ENCODE measurements at places on chromosomes 11 and 22. TPM values are rescaled to one million over a fixed set of nuclear protein-coding genes. Genes with fewer than 3 reads are reported as not detected.
A peak's percentile ranks its signal among the peaks of the same experiment; 100 is the strongest.

- no peaks in the 10 kb centered on the region for H3K27me3 ChIP-seq
- no peaks in the 10 kb centered on the region for H3K36me3 ChIP-seq
- H3K4me3 ChIP-seq: no peak overlapping the region
These were observed 37.3 kb upstream of the TEAD1 start for GRCh38 chr11:12636871-12637410.

DNA sequence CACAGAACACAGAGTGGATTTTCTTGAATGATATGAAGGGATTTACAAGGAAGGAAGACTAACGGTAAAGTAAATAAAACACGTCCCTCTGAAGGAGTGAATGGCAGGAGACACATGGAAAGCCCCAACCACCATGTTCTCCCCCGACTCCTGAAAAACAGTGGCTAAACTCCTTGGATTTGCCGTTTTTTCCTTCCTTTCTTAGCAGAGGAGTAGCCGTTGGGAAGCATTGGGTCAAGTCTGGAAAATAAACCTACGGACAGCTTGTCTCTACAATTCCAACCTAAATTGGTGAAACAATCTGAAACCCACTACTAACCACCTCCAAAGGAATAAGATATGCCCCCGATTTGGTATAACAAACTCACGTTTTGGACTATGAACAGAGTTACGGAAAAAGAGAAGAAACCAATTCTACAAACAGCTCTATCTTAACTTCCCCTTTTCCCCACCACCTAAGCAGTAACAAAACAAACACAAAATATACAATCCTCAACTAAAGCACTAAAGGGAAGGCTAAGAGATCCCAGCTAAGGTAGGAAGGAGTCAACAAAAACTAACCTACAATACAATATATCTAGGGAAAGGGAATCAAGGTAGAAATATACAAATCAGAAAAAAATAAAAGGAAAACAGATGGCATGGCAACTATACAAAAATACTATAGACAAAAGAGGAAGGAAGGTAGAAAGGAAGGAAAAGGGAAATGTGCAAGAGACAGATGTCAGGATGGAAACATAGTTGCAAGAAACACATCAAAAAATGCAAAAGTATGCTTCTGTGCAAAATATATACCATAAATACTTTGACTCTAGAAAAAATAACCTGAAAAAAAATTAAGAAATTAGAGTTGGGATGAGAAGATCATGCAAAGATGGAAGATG is 43.8 kb upstream of the LYVE1 start:
- H3K27me3 ChIP-seq: no peaks in the 10 kb centered on the region
- H3K27ac ChIP-seq: no peak overlapping the region
- H3K4me3 ChIP-seq: no peak overlapping the region
- H3K4me1 ChIP-seq: no peaks in the 10 kb centered on the region
- no peaks in the 10 kb centered on the region for H3K36me3 ChIP-seq
- DNase-seq: no peak

DNA sequence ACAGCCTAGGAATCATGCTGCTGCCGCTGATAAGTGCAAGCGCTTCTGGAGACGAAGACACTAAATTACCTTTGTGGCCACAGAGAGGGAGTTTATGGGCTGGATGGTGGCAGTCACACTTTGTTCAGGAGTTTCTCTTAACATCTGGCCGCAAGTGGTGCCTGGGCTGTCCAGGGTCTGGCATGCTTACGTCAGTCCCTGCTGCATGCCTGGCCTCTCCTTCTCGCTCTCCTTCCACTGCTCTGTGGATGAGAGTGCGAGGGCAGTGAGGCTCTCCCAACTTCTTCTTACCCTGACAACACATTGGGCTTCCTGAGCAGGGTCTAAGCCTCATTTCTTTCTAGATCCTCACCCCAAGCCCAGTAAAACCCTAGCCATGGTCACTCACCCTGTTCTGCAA is 160.7 kb upstream of the SEZ6L start:
- no peak overlapping the region for H3K27ac ChIP-seq
- DNase-seq: no peak
- H3K36me3 ChIP-seq: no peaks in the 10 kb centered on the region
- H3K4me3 ChIP-seq: no peak overlapping the region
- H3K4me1 ChIP-seq: peaks cover 5% of the 10 kb centered on the region
- H3K27me3 ChIP-seq: peaks cover 6% of the 10 kb centered on the region

The SHISAL1 gene
- total RNA-seq: 5.7 TPM

GRCh38 chr11:74937696-74938475 is 11.0 kb downstream of the XRRA1 start:
- H3K36me3 ChIP-seq: no peaks in the 10 kb centered on the region
- H3K27ac ChIP-seq: no peak overlapping the region
- no peak for DNase-seq
- H3K4me3 ChIP-seq: no peak overlapping the region
- H3K27me3 ChIP-seq: no peaks in the 10 kb centered on the region
- H3K4me1 ChIP-seq: no peaks in the 10 kb centered on the region

The TTC36 gene
- not detected for total RNA-seq

The GLYAT gene
- total RNA-seq: not detected

The CDC42EP2 gene
- 0.87 TPM for total RNA-seq

The CLMP gene
- 5.7 TPM for total RNA-seq

The OR5AP2 gene
- not detected for total RNA-seq

The CD82 gene
- total RNA-seq: 16.2 TPM

The TOP3B gene
- total RNA-seq: 53.9 TPM

The ELF5 gene
- total RNA-seq: not detected

DNA sequence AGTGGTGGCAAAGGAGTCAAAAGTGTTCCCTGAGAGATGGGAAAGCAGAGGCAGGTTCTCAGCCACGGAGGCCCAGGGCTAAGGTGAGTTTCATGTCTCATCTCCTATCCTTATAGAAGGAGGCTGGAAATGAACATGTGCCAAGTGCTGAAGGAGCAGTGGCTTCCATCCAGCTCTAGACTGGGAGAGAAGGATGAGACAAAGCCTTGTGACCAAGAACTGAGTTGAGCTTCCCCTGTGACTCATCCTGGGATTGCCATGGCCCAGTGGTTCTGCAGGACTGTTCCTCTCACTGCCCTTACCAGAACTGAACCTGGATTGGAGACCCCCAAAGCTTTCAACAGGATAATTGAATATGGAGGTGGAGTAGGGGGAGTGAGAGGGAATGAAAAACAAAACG is 16.7 kb upstream of the OR9Q1 start:
- H3K4me1 ChIP-seq: peaks cover 8% of the 10 kb centered on the region
- H3K36me3 ChIP-seq: no peaks in the 10 kb centered on the region
- H3K27me3 ChIP-seq: no peaks in the 10 kb centered on the region
- no peak overlapping the region for H3K27ac ChIP-seq

DNA sequence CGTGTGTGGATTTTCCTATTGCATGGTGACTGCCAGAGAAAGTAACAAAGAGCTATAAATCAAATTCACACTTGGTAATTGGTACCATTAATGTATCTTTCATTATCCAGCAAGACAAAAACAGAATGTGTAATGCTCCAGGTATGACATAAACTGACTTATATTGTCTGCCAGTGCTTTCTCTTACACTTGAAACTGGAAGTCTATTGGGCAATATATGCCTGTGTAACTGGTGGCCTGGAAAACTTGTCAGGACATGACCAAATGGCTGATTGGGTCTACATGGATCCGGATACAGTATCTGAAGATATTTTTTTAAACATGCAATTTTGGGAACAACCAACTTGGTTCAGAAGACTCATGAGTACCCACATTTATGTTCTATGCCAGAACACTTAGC is 174.6 kb upstream of the ARHGAP42 start:
- no peaks in the 10 kb centered on the region for H3K36me3 ChIP-seq
- H3K27me3 ChIP-seq: no peaks in the 10 kb centered on the region
- H3K4me1 ChIP-seq: no peaks in the 10 kb centered on the region
- no peak overlapping the region for H3K4me3 ChIP-seq

The OR52E8 gene
- total RNA-seq: not detected

DNA sequence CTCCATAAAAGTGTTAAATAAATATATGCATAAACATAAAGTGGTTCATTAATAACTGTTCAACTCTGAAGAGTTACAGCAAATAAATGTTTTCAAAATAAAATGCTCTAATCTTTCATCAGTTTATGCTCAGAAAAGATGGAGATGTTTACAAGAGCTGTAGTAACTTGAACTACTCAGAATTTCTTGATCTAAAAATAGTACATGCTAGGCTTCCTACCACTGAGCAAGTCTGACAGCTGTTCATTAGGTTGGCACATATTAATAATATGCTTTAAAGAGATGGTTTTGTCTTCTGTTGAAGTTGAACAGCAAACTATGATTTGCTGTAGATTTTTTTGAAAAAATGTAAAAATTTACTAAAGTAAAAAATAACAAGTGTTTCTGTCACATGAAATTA is 10.8 kb upstream of the SLN start:
- DNase-seq: no peak
- H3K27ac ChIP-seq: no peak overlapping the region
- no peak overlapping the region for H3K4me3 ChIP-seq
- no peaks in the 10 kb centered on the region for H3K4me1 ChIP-seq
- peaks cover 9% of the 10 kb centered on the region for H3K27me3 ChIP-seq

DNA sequence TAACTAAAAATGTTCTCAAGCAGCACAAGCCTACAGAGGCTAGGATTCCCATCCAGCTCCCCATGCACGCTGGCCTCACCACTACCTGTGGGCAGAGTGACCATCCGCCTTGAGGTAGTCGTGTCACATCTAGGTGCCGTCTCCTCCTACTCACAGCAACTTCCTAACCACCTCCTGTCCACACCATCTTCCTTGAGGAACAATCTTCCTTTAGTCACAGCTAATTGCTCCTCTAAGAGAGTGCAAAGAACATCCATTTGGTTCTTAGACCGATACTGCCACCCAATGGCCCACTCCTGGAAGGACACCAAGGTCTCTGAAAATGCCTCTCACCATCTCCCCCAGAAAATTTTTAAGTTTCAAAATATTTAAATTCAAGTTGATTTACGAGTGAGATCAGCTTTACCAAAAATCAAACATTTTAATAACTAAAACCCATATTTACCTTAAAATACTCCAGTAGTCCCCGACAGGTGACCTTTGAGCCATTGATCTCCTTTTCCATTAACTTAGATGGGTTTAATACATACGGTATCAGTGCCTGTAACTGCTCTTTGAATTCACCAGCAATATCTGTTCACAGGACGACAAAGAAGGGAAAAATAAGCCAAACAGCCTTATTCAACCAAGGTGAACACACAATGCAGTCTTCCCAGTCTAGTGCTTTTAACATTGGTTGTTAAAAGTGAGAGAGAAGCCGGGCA is 21.7 kb upstream of the PLAAT3 start:
- DNase-seq: peak; percentile 83
- no peak overlapping the region for H3K27ac ChIP-seq
- peaks cover 2% of the 10 kb centered on the region for H3K36me3 ChIP-seq
- H3K4me1 ChIP-seq: no peaks in the 10 kb centered on the region
- H3K4me3 ChIP-seq: no peak overlapping the region

The ELMOD1 gene
- total RNA-seq: not detected

- no peak overlapping the region for H3K4me3 ChIP-seq
- H3K27ac ChIP-seq: no peak overlapping the region
- no peaks in the 10 kb centered on the region for H3K36me3 ChIP-seq
- H3K4me1 ChIP-seq: peaks cover 6% of the 10 kb centered on the region
- DNase-seq: no peak
These were observed 3.4 kb downstream of the CAPN1 start for GRCh38 chr11:65185171-65185570.

- no peak overlapping the region for H3K27ac ChIP-seq
- H3K36me3 ChIP-seq: no peaks in the 10 kb centered on the region
- H3K27me3 ChIP-seq: peaks cover 13% of the 10 kb centered on the region
- H3K4me3 ChIP-seq: no peak overlapping the region
- DNase-seq: no peak
- H3K4me1 ChIP-seq: peaks cover 6% of the 10 kb centered on the region
These were observed 14.6 kb downstream of the C11orf97 start for GRCh38 chr11:94526645-94527438.

DNA sequence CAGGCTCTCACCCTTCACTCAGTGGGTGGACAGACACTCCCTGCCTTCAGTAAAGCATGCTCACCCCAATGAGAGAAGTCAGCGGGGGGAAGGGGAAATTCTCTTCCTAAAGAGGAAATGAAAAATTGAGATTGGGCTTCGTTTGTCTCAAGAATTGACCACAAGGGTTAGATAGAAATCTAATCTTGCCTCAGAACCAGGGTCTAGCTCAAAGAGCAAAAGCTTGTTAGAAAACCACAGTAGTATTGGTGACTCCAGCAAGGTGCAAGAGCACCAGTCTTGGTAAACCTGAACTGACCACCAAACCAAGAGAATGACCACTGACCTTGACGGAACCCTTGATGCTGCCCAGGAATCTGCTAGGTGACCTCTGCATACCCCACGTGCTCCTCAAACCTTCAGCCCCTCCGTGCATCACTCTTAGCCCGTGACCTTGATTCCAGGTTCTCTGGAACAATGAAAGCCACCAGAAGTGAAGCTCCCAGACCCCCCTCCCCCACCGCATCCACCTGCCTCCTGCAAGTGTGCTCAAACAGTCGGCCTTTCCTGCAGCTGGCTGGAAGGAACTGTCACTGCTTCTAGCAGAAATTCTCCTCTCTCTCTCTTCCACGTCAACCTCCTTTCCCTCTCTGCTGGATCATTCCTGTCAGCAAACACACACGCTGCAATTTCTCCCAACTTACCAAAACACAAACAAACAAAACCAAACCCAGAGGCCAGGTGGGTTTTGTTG is 3.1 kb upstream of the TMA7B start:
- no peak overlapping the region for H3K27ac ChIP-seq
- no peak for DNase-seq
- H3K36me3 ChIP-seq: no peaks in the 10 kb centered on the region
- H3K4me1 ChIP-seq: peaks cover 7% of the 10 kb centered on the region
- peaks cover 4% of the 10 kb centered on the region for H3K27me3 ChIP-seq

The OR4S2 gene
- total RNA-seq: not detected

- H3K4me3 ChIP-seq: no peak overlapping the region
- peak; percentile 78 for DNase-seq
- H3K27ac ChIP-seq: no peak overlapping the region
- no peaks in the 10 kb centered on the region for H3K27me3 ChIP-seq
- H3K36me3 ChIP-seq: no peaks in the 10 kb centered on the region
These were observed 38.2 kb upstream of the WEE1 start for GRCh38 chr11:9535189-9535781.

- no peak overlapping the region for H3K27ac ChIP-seq
- no peaks in the 10 kb centered on the region for H3K36me3 ChIP-seq
- H3K4me3 ChIP-seq: no peak overlapping the region
- H3K27me3 ChIP-seq: peaks cover 9% of the 10 kb centered on the region
- H3K4me1 ChIP-seq: peaks cover 7% of the 10 kb centered on the region
These were observed 7.8 kb upstream of the BCL9L start for GRCh38 chr11:118933486-118933885.

Data from neural progenitor cell (in vitro differentiated cells).